Renal cortical epithelial cell (primary cell): ENCODE measurements at places on chromosomes 7 and 10.
A peak's percentile ranks its signal among the peaks of the same experiment; 100 is the strongest.

DNA sequence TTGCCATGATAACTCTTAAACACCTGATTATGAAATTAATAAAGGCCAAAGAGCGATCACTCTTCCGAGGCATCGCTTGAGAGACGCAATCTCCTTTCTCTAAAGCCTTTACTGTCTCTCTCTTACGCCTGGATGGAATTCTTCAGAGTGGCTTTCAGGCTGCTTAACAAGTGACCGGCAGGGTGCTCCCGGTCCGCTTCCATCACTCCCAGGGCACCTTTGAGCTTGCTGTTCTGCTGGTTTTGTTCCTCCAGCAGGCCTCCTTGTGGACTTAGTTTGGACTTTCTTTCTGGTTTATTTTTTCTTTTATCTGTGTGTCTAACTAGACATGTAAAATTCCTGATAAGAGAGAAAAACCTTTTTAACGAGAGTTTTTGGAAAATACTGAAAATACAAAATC lies 60.9 kb downstream of the MRPL32 start:
- no peak for DNase-seq

DNA sequence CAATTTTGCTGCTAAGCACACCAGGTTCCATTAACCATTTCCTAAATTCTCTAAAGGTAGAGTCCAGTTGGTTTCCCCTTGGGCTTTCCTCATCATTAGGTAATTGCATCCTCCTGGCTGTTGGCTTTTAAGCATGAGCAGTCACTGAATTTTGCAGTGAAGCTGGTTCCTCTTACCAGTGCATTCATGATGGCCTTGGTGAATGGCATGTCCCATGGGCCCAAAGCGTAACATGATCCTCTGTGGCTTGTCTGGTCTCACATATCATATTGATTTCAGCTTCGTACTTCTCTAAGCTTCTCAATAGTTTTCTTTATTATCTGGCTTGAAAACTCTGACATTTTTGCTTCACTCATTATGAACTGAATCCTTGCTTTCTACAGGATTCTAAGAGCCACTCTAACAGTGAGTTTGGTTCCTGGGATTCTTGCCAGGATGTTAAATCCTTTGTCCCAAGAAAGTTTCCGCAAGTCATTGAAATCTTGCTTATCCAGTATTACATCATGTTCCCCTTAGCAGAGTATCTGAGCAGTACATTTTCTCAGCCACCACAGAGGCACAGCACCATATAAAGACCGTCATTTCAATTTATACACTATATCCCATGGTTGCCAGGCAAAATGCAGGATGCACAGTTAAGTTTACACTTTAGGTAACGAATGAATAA lies 134.2 kb downstream of the PTN start:
- no peak for DNase-seq

- no peak for DNase-seq
These were observed 801.9 kb downstream of the ANKRD7 start for GRCh38 chr7:119026391-119026790.

DNA sequence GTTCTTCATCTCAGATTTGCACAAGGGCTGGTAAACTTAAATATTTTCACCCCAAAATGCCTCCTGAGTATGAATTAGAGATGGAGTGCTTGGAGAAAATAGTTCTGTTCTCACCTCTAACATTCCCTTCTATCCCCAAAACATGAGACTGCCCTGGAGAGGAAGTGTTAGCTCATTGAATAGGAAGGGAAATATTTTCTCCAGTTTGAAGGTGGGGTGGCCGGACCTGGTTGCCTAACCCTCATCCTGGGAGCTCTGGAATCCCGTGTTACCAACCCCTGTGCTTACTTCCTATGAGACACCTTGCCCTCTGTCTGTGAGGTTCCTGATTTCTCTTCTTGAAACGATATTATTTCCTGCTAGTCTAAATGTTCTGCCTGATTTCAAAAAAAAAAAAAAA lies 779 bp downstream of the IFIT2 start:
- peak; percentile 58 for DNase-seq

- no peak for DNase-seq
These were observed 1.6 kb downstream of the UNCX start for GRCh38 chr7:1234049-1234880.

DNA sequence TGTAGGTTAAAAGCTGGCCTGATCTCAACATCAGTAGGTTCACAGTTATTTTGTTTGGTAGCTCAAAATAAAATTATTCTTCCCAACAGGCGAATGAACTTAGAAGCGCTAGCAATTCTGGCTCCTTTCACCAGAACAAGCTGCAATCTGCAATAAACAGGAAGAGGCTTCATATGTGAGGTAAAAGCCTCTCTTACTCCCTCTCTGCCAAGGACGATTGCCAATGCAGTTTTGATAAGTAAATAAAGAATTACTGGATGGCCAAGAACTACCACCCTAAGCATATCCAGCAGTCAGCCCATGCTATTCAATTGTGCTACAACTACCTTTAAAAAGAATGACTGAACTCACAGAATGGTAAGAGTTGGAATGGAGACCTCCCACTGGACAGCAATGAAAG lies 150.0 kb upstream of the LAMB4 start:
- DNase-seq, result no peak

GRCh38 chr7:74462707-74463100 lies 9.0 kb downstream of the GTF2IRD1 start:
- no peak for DNase-seq
